ENCODE measurements at places on chromosomes 2 and 18. TPM values are rescaled to one million over a fixed set of nuclear protein-coding genes. Genes with fewer than 3 reads are reported as not detected.

Gene LONRF2
- total RNA-seq = 0.32 TPM

Gene RESP18
- not detected for total RNA-seq

Gene CTIF
- total RNA-seq = 7.2 TPM

Gene ALPP
- total RNA-seq = not detected

Gene PXDN
- 1.7 TPM for total RNA-seq

Gene SERPINB10
- not detected for total RNA-seq

Gene IL18R1
- total RNA-seq = 57.8 TPM

Gene FHOD3
- not detected for total RNA-seq

Gene SYT4
- not detected for total RNA-seq

Gene CCDC148
- total RNA-seq = not detected

Gene XPO1
- total RNA-seq = 213 TPM

Gene SERPINB4
- not detected for total RNA-seq

Gene TEX44
- total RNA-seq = not detected

Gene IL36RN
- total RNA-seq = not detected

Gene POTEJ
- not detected for total RNA-seq

Gene SLC9A2
- total RNA-seq = not detected

Gene GALNT13
- total RNA-seq = not detected

Gene C1GALT1C1L
- not detected for total RNA-seq

Gene MERTK
- 1.3 TPM for total RNA-seq

Gene PLEK
- 3.2 TPM for total RNA-seq

Gene CERKL
- not detected for total RNA-seq

Data from activated T-helper 1 cell treated with anti-CD3 and anti-CD28 coated beads, Interleukin-12 subunit alpha, Interleukin-12 subunit beta, Interleukin-2, Interleukin-4 antibody, amounts not matched to agents 30 ng/mL and 10 ng/mL and 1 ng/mL, durations not matched to agents 14 hours and 24 hours and 36 hours (primary cell).